ENCODE measurements at places on chromosomes 2 and 18.

DNA sequence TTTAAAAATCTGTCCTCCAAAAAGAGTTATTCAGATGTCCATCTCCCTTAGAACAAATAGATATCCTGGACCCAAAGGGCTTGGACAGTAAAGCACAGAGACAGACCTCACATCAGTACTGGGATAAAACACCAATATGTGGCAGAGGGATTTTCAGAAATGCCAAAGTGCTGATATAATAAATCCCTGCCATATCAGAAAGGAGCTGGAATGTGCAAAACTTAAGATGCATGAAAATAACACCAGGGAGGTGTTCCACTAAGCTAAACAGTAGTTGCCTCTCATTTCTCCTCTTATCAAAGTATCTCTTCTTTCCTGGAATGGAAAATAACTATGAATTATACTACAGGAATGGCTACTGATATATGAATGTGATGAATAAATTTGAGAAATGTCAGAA is 13.2 kb downstream of the USP40 start:
- no peak for DNase-seq

DNA sequence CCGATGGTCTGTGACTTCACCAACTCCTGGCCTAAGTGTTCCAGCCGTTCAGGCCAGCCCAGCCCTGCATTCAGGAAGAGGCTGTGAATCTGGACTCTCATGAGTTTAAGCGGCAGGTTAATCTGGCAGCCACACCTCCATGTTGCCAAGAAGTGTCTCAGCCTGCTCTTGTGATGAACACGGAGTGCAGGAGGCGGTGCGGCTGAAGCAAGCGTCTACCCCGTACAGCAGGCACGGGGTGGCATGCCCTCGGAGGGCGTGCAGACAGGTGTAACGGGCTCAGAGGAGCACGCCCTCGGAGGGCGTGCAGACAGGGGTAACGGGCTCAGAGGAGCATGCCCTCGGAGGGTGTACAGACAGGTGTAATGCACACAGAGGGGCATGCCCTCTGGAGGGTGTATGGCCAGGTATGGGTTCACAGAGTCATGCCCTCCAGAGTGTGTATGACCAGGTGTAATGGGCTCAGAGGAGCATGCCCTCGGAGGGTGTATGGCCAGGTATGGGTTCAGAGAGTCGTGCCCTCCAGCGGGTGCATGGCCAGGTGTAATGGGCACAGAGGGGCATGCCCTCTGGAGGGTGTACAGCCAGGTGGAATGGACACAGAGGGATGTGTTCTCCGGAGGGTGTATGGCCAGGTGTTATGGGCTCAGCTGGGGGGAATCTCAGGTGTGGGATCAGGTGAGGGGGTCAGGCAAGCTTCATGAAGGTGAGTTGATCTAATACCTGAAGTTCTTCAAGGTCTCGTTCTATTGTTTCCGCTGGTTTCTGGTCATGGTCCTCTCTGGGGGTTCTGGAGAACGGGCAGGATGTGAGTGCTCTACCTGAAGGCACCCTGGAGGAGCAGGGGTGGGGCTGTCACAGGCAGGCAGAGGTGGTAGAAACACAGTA is 22.6 kb downstream of the CROCC2 start:
- no peak for DNase-seq

DNA sequence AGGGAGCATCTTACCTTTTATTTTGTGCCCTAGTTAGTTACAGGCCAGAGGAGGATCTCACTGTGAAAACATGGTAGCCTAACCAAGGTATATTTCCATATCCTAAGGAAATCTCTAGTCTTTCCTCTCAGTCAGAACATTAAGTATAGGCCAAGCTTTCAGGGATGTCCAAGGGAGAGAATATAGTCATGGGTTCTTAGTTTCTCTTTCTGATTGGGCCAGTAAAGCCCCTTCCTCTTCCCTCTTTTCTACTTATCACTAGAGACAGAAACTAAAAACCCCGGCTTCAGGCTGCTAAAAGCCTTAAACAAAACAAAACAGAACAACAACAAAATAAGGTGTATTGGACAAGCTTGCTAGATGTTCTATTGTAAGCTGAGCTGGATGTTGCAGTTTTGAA is 44.3 kb upstream of the TNFRSF11A start:
- no peak for DNase-seq

DNA sequence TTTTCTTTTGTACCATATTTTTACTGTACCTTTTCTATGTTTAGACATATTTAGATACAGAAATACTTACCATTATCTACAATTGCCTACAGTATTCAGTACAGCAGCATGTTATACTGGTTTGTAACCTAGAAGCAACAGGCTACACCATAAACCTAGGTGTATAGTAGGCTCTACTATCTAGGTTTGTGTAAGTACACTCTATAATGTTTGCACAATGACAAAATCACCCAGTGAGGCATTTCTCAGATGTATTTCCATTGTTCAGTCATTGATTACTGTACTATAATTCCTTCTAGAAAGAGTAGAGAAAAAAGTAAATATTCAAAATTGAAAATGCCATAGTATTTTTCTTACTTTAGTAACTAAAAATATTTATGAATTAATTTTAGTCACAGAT is 490.1 kb upstream of the REG3G start:
- DNase-seq = no peak

GRCh38 chr18:26667046-26667445 is 118.7 kb upstream of the KCTD1 start:
- no peak for DNase-seq

DNA sequence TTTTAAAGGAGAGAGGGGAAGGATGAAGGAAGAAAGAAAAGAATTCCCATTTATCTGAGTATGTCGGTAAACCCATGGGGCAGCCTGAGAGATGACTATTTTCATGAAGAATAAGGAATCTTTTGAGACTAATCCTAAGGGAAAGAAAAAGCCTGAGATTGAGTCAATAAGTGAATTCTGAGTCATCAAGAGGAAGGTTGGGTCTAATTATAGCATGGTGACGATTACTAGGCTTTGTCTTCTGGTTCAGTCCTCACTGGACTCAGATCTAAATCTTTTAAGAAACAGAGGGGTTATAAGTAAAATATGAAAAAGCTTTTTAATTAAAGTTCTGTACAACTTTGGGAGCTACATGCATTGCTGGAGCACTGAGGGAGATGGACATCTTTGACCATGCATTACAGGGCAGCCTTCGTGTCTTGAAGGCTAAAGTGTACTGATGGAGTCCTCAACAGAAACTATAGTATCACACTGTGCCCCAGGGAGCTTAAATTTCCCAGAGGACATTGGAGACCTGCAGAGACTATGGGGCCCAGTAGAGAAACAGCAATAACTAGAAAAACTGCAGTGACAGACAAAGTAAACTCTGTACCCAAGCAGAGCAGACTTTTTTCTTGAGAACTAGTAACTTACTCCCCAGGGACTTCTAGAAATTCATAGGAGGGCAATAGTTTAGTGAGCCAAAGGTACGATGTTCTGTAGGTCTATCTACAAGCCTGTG is 260.9 kb downstream of the RAD51AP2 start:
- DNase-seq = no peak

- no peak for DNase-seq
Measured at GRCh38 chr2:216170076-216170763, 61.1 kb downstream of the XRCC5 start.

Data from fibroblast of mammary gland (primary cell).